Activated naive CD4-positive, alpha-beta T cell treated with anti-CD3 and anti-CD28 coated beads for 36 hours (primary cell): ENCODE measurements at places on chromosomes 12 and 14.
A peak's percentile ranks its signal among the peaks of the same experiment; 100 is the strongest.

DNA sequence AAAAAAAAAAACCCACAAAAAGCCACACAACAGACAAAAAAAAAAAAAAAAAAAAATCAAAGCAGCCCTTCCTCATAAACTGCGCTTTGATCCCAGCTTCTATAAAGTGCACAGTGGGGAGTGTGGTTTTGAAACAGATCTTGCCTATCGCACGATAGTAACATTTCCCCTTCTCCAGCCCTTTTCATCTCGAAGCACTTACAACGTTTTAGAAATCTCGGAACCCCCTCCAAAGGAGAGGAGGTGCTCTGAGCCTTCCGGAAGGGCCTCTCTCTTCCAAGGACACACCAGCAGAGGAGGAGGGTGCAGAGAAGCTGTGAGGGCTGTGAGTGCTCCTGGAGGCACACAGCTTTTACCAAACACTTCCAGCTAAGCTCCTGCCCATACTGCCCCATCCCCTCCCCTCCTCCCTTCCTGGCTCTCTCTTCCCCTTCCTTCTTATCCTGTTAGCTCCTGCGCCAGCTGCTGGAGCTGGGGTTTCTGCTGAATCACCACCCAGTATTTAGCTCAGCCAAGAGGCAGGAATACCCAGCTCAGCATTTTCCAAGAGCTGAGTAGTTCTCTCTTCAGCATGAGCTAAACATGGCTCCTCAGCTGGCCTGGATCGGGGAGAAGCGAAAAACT lies 28.4 kb downstream of the SLC7A8 start:
- DNase-seq, result no peak

- no peak for DNase-seq
Observed at GRCh38 chr12:2640709-2641108, 154.1 kb upstream of the FKBP4 start.

GRCh38 chr12:50052964-50053363 lies 4.4 kb upstream of the ASIC1 start:
- no peak for DNase-seq

DNA sequence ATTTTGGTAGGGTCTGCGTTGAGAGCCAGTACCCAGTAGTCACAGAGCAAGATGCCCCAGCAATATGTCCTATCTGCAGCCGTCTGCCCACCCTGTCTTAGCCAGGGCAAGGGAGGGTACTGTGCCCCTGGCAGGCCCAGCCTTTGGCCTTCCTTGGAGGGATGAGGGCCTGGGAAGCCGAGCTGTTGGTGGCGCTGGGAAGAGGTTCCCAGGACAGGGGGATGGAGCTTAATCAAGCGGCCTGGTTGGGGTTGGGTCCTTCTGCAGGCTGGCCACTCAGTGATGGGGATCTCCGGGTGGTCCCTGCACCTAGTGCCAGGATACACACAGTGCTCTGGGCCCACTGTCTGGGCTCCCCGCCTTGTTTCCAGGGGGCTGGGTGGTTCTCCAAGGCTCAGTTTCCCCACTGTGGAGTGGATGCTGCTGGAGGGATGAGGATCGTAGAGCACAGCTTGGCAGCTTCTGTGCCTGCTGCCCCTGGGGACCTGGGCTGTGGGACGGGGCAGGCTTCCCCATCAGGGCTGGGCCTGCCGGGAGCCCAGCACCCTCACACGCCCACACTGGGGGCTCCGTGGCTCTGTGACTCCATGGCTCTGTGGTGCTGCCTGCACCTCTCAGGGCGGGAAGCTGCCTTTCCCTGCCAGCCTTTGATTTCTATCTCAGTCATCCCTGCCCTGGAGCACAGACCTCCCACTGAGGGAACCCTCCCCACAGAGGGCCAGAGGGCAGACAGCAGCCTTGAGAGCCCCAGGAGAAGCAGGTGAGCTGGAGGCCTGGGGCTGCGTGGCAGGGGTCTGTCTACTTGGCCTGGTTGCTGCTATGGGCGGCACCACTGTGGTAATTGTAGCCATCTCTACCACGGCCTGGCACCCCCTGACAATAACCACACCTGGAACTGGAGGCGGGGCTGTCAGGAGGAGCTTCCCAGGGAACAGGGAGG lies 357.0 kb downstream of the TMEM121 start:
- peak; percentile 2 for DNase-seq

DNA sequence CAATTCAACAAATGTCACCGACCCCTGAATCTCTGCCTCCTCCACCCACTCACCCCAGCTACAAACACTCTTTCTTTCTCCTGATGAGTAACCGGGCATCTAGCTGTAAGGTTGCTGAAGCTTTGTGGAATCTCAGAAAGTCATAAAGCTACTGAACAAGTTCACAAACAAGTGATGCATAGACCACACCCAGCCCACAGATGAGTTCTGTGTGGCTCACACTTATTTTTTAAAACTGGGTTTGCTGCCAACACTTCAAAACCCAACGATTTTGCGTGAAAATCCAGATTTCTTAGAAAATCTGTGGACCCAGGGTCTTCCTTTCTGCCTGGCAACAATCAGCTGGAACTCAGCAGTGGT lies 96.1 kb downstream of the APAF1 start:
- peak; percentile 53 for DNase-seq

DNA sequence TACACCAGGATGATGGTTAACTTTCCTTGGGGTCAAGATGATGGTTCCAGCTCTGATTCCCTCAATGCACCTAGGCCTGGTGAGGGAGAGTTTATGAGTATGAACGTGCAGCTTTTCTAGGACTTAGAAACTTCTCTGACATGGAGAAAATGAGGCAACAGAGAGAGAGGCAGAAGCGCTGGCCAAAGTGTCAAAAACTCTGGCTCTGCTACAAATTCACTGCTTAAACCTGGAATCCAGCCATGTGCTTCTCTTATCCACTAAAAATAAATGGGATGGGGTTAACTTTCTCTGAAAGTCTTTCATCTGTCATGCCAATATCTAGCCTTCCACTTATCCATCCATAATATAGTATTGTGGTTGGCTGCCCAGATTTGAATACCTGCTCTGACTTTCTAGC lies 568.7 kb downstream of the MED13L start:
- no peak for DNase-seq

GRCh38 chr12:15687583-15687982 lies 101.6 kb downstream of the EPS8 start:
- no peak for DNase-seq
